ENCODE measurements at places on chromosomes 6 and 20.

GRCh38 chr6:15522856-15523529 is 139.8 kb downstream of the DTNBP1 start:
- DNase-seq: no peak

DNA sequence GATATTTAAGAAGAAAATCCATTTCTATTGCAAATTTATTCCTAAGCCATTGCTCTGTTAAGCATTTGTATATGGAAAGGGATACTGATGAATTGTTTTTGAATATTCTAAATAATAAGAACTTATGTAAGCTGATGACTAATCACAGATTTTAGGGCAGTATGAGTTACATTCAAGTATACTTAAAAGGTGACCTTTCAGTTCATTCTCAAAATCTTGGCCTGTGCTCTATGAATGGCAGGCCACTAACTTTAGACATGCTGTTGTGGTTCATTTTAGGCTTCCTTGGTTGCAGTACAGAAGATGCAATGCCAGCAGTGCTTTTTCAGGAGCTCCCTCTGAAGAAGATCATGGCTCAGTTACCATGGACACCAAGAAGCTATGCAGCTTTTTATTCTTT is 380.4 kb downstream of the CENPW start:
- DNase-seq: no peak

DNA sequence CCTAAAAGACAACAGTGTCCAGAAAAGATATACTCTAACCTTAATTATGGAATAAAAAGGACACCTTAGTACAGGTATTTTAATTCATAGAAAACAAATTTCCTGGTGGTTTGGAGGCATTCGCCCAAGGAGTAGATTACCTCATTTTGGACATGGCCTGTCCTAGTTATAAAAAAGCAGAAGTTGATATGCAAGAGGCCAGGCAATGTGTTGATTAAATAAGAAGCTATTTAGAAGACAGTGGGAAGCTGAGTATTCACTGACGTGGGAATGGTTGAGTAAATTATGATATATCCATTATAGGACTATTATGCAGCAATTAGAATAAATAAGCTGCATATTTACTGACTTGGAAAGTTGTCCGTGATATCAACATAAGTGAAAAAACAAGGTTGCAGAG is 314.9 kb downstream of the ALDH8A1 start:
- DNase-seq: peak; percentile 33

GRCh38 chr6:6479785-6480184 is 108.7 kb upstream of the LY86 start:
- no peak for DNase-seq

DNA sequence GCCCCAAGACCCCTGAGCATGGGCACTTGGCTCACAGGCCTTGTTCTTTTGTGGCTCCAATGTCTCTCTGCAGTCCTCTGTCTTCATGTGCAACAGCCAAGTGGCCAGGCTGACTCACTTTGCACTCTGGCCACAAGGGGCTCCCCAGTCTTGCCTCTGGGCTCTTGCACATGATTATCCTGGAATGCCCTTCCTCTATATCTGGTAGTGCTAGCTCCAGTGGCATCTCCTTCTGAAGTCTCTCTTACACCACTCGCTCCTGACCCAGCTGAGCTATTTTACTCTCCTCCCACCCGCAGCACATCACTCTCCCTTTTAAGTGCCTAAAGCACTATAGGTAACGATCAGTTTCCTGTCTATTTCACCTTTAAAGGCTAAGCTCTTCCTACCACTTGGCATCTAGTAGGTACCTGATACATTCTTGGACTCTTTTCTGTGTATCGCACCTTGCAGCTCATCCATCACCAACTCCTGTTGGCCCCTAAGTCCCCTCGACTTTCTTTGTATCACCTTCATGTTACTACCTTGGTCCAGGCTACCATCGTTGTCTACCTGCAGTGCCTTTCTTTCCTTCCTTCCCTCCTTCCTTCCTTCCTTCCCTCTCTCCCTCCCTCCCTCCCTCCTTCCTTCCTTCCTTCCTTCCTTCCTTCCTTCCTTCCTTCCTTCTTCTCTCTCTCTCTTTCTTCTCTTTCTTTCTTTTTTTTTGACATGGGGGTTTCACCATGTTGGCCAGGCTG is 211.9 kb upstream of the RNF24 start:
- peak; percentile 56 for DNase-seq

GRCh38 chr20:58511861-58512260 is 3.3 kb downstream of the APCDD1L start:
- no peak for DNase-seq

- DNase-seq: no peak
Measured at GRCh38 chr20:54995553-54995952, 520.2 kb downstream of the DOK5 start.

DNA sequence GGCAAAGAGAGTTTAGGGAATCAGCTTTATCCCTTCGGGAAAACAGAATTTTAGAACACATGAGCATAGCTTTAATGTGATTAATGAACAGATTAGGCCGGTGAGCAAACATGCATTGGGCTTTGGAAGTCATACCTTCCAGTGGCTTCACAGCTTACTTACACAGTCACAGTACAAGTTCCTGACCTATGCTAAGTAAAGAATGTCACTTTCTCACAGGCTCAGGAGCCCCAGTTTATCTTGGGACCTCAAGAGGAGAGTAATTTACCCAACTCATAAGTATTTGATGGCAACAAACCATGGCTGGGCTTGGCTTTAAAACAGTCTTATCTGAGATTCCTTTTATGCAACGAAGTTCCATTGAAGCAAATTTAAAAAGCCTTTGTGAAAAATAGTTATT is 195.9 kb downstream of the AKAP7 start:
- DNase-seq: no peak

DNA sequence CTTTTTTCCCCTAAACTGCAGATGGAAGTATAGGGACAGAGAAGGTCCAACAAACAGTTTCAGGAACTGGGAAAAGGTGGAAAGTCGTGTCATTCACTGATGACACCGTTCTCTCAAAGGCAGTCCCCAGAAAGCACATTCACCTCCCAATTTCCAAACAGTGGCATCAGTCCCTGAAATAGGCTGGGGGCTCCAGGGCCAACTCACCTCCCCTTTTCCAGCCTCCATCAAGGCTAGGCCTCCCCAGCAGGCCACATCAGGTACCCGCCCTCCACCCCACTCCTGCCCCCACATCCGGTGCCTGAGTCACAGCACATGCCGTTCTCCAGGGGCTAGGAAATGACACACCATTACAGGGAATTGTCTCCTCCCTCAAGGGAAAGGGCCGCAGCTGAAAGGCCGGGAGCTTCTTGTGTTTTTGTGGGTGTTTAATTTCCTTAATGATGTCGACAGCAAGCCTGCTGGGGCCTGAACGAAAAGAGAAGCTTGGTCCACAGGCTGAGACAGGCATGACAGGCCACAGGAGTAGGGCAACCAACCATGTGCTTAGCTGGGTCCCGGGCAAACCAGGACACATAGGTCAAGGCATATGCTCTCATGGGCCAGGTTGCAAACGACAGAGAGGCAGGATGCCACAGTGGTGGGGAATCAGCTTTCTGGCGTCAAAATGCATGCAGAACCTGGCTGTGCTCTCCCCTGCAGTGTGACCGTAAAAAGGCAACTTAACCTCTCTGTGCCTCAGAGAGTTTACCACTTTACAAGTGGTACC is 39.2 kb downstream of the ZMYND8 start:
- DNase-seq: peak; percentile 85

DNA sequence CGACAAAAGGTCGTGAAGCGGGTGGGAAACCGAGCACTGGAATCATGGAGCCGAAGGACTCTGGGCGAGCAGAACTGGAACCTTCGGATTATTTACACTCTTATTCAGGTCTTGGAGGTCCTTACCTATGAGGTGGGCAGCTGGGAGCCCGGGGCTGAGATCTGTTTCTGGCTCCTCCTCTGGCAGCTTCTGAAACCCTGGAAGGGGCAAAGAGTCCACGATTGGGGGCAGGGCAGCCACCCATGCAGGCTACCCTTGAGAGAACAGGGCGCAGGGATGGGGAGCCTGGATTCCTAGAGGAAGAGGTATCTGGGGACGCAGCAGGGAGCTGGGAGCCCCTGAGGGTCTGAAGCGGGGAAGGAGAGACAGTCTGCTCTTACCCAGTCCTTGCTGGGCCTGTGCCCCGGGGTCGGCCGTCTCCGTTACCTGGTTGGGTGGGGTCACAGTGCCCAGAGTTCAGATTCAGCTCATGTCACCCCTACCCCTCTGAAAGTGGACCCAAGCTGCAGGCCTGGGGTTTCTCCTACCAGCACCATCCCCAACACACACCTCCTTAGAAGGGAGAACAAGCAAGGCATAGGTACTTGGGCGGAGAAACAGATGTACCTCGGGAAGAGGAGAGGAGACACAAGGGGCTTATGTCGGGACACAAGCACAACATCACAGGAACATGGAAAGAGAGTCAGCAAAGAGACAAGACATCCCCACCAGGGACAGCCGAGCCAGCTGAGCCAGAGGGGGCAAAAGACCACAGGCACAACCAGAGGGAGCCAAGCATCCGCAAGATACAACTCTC is 592 bp downstream of the LTB start:
- DNase-seq: no peak

DNA sequence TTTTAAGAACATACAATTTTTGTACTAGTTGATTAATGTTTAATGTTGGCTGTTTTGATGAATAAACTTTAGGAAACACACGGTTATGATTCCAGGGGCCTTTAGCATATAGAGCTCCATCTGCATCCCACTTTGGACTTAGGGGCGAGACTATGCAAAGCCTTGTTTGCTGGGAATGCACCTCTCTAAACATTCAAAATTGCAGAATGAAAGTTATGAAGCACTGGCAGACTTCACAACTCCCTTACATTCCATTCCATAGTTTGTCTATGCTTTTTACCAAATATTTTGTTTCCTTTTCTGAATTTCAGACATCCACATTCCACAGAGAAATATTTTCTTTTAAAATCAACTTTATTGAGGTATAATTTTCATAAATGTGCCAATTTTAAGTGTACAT is 10.3 kb upstream of the TCP11 start:
- DNase-seq: no peak

- no peak for DNase-seq
Measured at GRCh38 chr20:62550087-62550632, 74.4 kb upstream of the GATA5 start.

- no peak for DNase-seq
Measured at GRCh38 chr6:143111443-143111842, 50.8 kb downstream of the AIG1 start.
